ENCODE measurements at places on chromosomes 12 and 14.

- DNase-seq = no peak
Measured at GRCh38 chr12:122046145-122046544, 24.5 kb downstream of the BCL7A start.

DNA sequence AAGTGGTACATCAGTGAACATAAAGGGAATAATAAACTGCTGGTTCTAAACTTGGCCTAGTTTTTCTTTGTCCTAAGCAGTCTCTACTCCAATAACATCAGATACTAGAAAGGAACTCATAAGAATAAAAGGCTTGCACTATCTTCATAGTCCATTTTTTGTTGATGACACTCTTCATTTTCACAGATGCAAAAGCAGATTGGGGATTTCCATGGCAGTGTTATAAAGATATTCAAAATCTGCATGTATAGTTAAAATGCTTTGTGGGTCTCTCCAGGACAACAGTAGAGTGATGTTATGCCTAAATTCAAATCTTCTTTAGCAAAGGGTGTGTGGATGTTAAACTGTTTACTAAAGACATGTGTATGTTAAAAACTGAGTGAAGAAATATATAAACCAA, 745.8 kb downstream of the TRHDE start:
- no peak for DNase-seq

DNA sequence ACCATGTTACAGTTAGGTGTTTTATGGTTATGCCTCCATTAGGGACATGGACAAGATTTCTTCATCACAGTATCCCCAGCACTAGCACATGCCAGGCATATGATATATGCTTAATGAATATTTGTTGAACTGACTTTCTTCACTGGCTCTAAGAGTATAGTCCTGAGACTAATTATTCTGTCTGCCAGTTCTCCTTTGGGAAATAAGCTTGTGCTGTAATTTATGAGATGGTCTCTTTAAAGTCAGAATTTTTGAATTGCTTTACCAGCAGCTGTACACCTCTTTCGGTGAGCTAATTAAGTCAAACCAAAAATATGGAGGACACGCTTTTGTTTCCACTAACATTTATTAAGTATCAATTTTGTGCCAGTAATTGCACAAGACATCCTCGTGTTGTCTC, 4.8 kb upstream of the KRT72 start:
- DNase-seq = no peak

DNA sequence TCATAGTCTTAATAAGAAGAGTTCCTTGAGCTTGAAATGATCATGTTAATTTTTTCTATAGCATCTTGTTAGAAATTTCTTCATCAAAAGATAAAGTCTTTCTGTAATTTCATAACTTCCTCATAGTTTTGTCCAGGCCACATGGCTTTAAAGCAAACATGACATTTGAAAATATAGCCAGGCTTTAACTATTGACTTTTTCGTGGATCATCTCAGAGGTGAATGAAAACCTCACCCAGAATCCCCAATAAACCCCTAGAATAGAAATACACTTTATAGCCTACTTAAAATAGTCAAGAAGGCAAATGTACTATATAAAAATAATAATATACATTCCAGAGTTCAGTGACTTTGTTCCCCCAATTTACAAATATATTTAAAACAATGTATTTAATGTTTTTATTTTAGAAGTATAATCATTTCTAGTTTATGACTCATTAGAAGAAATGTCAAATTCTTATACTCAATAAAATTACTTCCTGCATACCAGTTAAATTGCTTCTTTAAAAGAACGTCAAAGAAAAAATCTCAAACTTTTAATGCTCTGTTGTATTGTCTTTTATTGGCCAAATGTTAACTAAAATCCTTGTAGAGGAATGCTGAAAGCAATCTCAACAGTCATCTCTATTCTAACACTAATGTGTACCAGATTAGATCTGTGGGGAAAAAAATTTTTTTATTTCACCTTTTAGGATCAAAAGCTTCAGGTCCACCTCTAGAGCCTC, 21.6 kb downstream of the EXOC5 start:
- no peak for DNase-seq

GRCh38 chr14:22531451-22532344, 57.3 kb downstream of the DAD1 start:
- DNase-seq = no peak

GRCh38 chr14:77407158-77407557, 16.2 kb downstream of the NOXRED1 start:
- no peak for DNase-seq

GRCh38 chr12:46400406-46400805, 27.8 kb upstream of the SLC38A2 start:
- DNase-seq = peak; percentile 70

DNA sequence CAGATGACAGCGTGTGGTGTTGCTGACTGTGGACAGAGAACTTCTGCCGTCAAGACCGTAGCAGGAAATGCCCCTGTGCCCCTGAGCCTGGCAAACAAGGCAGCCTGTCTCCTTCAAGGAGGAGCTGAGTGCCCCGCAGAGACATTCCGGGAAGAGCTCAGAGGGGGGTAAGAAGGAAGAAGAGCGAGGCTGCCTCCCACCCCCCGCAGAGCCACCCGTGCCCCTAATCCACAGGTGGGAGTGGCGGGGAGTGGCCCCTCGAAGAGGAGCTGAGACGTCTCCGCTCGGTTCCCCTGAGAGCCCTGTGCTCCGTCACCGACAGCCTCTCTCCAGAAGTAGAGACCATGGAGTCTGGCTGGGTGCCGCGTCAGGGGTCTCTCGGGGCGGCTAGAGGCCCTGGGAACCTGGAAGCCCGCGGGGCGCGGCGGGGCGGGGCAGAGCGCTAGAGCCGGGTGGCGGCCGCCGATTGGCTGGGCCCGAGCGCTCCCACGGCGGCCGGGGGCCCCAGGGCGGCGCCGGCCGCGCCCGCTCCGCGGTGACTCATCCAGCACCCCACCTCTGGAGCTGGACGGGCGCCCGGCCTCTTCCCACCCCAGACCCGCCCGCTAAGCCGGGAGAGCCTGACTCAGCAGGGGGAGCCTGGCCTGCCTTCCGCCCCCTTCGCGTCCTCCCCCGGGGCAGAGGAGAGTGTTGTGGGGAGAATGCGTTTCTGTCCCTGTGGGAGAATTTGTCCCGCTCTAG, 25.2 kb upstream of the KRT78 start:
- DNase-seq = peak; percentile 89

DNA sequence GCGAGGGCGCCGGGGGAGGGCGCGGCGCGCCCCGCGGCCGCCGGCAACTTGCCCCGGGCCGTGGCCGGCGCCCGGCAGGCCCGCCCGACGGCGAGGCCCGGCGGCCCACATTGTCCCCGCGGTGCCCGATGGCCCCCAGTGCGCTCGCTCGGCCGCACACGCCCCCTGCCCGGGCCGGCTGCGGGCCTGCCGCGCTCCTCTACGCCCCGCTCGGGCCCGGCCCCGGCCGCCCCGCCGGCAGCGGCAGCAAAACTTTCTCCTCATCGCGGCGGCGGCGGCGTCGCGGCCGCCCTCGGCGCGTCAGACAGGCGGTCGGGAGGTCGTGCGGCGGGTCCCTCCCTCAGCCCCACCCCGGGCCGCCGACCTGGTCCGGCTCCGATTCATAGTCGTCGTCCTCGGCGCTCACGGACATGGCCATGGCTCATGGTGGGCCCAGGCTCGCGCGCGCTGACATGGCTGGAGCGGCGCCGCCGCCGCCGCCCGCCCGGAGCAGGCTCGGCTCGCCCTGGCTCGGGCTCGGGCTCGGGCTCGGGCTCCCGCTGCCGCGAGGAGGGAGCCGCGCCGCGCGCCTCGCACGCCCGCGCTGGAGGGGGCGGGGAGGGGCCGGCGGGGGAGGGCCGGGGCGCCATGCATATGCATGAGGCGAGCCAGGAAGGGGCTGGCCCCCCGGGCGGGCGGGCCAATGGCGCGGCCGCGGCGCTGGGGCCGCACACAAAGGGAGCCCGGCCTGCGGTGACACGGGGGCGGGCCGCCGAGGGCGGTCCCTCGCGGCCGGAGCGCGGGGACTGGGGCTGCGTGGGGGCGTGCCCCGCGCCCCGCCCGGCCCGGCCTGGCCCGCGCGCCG, 67.1 kb downstream of the RNF34 start:
- DNase-seq = peak; percentile 82

GRCh38 chr12:62256408-62257096, 3.7 kb upstream of the USP15 start:
- DNase-seq = peak; percentile 36

DNA sequence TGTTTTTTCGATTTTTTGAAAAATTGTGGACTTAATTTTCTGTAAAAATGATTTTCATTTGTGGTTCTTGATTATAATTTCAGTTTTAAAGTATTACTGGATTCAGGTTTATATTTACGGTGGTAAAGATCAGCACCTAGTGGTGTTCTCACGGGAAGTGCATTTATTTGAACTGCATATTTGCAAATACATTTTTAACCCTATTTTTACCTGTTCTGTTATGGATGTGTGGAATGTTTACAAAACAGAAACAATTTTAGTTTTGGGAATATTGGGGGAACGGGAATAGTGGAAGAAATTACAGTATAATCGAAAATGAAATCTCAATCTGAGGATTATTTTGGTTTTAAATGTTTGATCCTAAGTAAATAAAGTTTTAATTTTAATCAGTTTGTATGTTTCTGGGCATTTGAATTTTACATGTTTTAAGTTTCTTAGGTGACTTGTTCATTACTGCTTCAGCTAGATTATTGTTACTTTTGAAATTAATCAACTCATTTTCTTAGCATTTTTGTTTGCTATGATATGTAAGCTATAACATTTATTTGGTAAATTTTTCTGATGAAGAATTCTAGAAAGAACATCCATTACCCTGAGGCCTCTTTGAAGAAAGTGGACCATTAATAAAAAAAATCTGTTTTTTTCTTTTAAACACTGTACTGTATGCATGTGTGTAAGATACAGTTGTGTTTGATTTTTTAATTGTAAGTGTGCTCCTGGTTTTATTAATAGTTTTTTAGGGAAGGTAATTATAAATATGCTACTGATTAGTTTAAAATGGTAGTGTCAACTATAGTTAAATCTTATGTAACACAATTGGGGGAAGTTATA, 942 bp downstream of the ATF7IP start:
- DNase-seq = peak; percentile 40

- peak; percentile 69 for DNase-seq
Measured at GRCh38 chr12:101855364-101855884, 22.0 kb upstream of the DRAM1 start.

DNA sequence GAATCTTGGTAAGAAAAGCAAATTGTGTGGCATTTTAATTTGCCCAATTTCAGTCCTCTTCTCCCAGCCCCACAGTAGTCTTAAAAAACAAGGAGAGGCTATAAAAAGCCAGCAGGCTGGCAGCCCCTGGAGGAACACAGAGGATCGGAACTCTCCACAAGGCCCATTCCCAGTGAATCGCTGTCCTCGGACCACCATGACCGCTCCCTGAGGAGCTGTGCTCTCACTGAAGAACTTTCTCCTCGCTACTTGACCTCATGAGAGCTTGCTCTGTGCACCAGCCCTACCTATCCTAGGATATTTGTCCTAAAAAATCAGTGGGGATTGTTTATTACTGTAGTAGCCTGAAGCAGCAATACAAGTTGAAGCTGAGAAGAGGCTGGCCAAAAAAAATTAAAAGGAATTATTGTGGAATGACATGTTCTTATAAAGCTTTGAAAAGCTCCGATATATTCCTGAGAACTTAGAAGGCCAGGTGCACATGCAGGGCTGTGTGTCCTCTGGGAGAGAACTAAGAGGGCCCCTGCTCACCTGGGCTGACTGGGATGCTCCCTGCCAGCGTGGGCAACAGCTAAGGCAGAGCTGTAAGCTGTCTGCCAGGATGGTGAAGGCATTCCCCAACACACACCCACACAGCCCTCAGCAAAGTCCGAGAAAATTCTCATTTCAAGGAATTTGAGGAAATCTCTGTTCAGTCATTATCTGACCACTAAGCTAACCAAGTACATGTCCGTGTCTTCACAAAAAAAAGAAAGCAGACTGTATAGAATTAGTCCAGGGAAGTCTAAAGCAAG, 148.8 kb upstream of the SFSWAP start:
- no peak for DNase-seq

- DNase-seq = no peak
Measured at GRCh38 chr12:41967668-41968500, 176.8 kb downstream of the GXYLT1 start.

DNA sequence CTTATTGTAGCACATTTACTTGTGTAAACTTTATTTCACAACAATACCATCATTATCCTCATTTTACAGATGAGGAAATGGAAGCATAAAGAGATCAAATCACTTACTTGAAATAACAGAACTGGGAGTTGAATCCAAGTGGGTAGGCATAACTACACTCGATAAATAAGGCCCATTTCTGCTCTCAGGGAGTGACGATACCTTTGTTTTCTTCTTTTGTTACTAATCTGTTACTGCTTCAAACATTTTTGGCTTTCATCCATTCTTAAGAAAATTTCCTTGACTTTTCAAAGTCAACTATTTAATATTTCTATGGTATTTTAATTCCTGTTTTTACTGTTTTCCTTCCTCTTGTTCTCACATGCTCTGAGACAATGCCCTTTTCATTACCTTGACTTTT, 201.6 kb downstream of the ATP23 start:
- DNase-seq = no peak

GRCh38 chr14:75425446-75425845, 2.4 kb upstream of the JDP2 start:
- peak; percentile 17 for DNase-seq

DNA sequence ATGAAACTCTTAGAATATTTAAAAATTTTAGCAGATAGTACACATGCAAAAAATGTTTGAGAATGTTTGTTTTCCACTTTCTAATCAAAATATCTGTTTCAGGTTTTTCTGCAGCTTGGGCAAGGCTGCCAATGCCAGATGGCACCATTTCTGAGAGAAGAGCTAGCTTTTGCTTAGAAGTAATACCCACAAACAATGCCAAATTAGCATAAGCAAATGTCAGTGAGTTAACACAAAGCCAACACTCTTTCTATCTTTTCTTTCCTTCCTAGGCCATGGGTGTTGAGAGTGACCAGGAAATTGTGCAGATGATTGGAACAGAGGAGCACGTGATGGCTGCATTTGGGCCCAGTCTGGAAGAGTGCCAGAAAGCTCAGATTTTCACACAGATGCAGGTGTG, 35.2 kb downstream of the POLR3B start:
- no peak for DNase-seq
